ENCODE measurements at places on chromosomes 1 and 21. TPM values are rescaled to one million over a fixed set of nuclear protein-coding genes. Genes with fewer than 3 reads are reported as not detected.

GRCh38 chr1:108591466-108591865 is 31.6 kb downstream of the EEIG2 start:
- DNase-seq, result no peak

DNA sequence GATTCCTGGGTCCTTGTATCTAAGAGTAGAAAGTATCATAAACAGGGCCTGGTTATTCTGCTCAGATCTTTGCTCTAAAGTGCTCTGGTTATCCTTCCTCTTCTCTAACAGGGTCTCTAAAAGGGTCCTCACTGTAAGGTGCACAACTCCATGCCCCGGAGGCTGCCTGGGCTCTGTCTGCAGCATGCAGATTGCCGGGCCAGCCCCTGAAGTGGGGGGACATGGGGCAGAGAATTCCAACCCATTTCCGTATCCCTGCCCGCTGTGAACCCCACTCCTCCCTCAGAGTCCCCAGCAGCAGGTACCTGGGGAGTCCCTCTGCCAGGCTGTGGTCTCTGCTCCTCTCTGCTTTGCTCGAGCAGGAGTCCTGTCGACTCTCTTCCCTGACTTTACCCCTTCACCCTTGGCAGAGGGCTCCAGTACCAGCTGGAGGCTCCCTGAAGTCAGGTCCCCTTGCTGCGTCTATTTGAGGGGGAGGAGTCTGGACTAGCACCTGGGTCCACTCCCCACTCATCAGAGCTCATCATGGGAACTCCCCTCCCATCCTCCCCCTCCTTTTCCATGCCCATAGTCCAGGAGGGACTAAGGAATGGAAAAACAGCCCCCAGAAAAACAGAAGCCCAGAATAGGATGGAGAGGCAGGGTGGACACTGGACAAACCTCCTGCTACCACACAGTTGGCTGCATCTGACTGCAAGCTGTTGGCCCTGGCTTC is 12.1 kb downstream of the BLACAT1 start:
- DNase-seq, result no peak

The C1QA gene
- not detected for total RNA-seq

The PADI2 gene
- 20.9 TPM for total RNA-seq

The IGSF3 gene
- total RNA-seq, result 32.0 TPM

The OLIG2 gene
- 0.46 TPM for total RNA-seq

The CADM3 gene
- 0.22 TPM for total RNA-seq

The NTNG1 gene
- not detected for total RNA-seq

DNA sequence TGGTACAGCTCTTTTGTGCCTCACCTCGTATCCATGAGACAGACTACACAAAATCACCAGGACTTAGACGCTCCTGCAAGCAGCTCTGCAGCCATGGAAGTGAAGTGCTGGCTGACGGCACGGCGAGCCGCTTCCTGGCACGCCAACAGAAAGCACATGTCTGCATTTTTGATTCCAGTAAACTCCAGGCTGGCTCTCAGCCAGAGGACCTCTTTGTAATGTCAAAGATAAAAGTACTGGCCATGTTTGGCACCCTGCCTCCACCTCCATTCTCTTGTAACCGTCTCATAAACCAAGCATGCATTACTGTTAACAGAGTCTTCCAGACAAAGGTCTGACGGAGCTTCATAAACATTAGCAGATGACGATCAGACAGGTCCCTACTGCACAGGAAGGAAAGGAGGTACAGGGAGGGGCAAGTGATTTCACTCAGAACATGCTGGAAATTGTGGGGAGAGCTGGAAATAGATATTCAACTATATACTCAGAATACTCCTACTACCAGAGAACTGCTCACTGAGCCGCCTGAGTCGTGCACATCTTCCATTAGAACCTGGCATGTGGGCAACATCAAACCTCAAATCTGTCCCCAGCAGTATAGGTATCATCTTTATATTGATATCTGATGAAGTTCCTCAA is 632.0 kb downstream of the SMYD3 start:
- DNase-seq, result no peak

The LHX8 gene
- total RNA-seq, result not detected

DNA sequence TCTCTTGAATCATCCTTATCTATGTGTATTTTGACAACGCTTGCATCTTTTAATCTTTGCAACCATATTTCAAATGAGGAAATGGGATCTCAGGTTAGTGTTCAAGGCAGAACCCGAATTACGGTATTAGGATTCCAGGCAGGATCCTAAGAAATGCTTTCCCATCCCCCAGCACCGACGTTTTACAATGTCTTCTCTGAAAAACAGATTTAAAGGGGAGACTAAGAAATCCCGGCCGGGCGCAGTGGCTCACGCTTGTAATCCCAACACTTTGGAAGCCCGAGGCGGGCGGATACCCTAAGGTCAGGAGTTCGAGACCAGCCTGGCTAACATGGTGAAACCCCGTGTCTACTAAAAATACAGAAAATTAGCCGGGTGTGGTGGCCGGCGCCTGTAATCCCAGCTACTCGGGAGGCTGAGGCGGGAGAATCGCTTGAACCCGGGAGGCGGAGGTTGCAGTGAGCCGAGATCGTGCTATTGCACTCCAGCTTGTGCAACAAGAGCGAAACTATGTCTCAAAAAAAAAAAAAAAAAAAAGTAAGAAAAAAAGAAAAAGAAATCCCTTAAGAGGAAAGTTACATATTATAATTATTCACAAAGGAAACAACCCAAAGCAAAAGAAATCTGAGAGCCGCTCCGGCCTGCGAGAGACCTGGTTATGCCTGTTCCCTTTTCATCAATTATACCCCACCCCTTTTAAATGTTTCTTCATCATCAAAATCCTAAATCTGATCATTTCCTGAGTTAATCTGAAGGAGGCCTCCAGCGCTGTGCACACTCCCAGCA is 801 bp upstream of the GORAB start:
- no peak for DNase-seq

- no peak for DNase-seq
These were observed 19.6 kb upstream of the PDPN start for GRCh38 chr1:13564073-13564472.

GRCh38 chr1:238778113-238778512 is 608.3 kb upstream of the CHRM3 start:
- DNase-seq, result no peak

DNA sequence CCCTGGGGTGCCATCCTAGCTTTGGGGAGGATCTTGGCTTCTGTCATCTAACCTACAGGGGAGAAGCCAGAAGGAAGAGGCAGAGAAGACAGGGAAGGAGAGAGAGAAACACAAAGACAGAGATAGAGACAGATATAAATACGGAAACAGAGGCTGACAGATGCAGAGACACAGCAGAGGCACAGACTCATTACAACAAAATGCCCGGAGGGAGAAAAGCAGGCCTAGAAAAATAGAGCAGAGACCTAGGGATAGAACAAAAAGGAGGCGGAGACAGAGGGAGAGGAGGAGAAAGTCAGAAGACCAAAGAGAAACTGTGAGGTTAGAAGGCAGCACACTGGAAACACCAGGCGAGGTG is 1.9 kb downstream of the PEAR1 start:
- DNase-seq, result no peak

GRCh38 chr1:68528243-68528642 is 31.4 kb upstream of the DEPDC1 start:
- no peak for DNase-seq

- DNase-seq, result no peak
These were observed 27.9 kb upstream of the BATF3 start for GRCh38 chr1:212727386-212728181.

- no peak for DNase-seq
These were observed 76.6 kb downstream of the NOS1AP start for GRCh38 chr1:162145966-162146696.

The DRAXIN gene
- total RNA-seq, result 0.17 TPM

The ROR1 gene
- total RNA-seq, result 131 TPM

The STXBP3 gene
- total RNA-seq, result 41.6 TPM

The CLCA2 gene
- not detected for total RNA-seq

- no peak for DNase-seq
These were observed 11.7 kb upstream of the NR5A2 start for GRCh38 chr1:200015811-200016210.

DNA sequence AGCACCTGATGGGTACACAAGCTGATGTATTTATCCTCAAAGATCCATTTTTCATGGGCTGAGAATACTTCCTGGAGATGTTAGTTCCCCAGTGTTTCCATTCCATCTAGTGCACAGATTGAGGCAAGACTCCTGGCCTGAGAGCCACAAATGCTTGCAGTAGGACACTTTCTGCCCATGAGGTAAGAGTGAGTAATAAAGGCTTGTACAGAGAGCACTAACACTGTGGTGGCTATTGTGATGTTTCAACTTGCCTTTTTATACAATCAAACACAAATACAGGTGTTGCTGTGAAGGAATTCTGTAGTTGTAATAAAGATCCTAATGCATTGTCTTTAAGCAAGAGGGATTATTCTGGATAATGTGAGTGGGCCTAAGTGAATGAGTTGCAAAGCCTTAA is 186.1 kb upstream of the ADAMTS5 start:
- no peak for DNase-seq

GRCh38 chr1:93005252-93005598 is 44.0 kb upstream of the DIPK1A start:
- DNase-seq, result no peak

DNA sequence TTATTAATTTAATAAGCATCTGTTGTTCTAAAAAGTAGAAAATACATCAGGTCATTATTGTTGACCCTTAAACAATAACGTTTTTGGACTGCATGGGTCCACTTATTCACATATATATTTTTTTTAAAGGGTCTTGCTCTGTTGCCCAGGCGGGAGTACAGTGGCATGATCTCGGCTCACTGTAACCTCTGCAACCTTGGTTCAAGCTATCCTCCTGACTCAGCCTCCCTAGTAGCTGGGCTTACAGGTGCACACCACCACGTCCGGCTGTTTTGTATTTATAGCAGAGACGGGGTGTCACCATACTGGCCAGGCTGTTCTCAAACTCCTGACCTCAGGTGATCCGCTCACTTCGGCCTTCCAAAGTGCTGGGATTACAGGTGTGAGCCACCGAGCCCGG is 53.0 kb downstream of the DAP3 start:
- DNase-seq, result no peak

- DNase-seq, result no peak
These were observed 618 bp upstream of the SERTAD4 start for GRCh38 chr1:210231846-210232510.

The ST6GALNAC5 gene
- 6.2 TPM for total RNA-seq

The CELA2B gene
- not detected for total RNA-seq

The PLEKHA6 gene
- 1.4 TPM for total RNA-seq

- DNase-seq, result no peak
These were observed 18.7 kb upstream of the CLDN8 start for GRCh38 chr21:30234643-30235042.

GRCh38 chr1:228972576-228972975 is 237.3 kb downstream of the RHOU start:
- DNase-seq, result no peak

- DNase-seq, result no peak
These were observed 48.6 kb upstream of the ASPM start for GRCh38 chr1:197195100-197195499.

- DNase-seq, result no peak
These were observed 125.8 kb upstream of the C8B start for GRCh38 chr1:57091642-57092041.

The SPATA1 gene
- 1.0 TPM for total RNA-seq

DNA sequence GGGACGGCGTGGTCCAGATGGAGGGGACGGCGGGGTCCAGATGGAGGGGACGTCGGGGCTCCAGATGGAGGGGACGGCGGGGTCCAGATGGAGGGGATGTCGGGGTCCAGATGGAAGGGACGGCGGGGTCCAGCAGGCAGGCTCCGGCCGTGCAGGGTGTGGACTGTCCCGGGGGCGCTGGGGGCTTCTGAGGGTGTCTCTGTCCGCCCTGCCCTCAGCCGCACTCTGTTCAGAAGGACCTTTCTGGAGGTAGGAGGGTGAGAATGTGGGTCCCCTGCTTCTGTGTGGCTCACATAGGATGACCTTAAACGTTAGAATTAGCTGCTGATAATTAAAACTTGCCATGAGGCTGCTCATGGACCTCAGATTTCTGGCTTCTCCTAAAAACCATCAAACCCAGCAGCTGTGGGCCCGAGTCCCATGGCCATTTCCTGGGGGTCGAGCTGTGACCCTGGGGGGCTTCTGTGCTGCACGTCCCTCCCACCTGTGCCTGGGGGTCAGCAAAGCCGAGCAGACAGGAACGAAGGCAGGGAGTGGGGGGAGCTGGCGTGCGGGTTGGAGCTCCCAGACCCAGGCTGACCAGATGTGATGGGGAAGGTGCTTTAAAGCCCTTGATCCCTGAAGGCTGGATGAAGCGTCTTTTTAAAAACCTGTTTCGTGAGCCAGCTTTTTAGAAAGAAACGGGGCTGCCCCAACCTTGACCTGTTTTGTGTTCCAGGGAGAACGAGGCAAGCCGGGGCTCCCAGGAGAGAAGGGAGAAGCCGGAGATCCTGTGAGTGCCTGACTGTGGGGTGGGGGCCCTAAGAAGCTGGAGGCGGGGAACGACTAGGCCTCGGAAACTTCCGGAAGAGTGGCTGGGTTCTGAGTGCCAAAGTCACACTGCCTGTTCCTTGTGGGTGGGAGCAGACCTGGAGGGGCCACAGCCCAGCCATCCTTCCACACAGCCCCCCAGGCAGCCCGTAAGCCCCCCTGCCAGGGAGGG is 7.1 kb downstream of the COL6A1 start:
- DNase-seq, result peak; percentile 65

- no peak for DNase-seq
These were observed 690.7 kb downstream of the ADGRL2 start for GRCh38 chr1:82491301-82492048.
